ENCODE measurements at places on chromosomes 3 and 15.

DNA sequence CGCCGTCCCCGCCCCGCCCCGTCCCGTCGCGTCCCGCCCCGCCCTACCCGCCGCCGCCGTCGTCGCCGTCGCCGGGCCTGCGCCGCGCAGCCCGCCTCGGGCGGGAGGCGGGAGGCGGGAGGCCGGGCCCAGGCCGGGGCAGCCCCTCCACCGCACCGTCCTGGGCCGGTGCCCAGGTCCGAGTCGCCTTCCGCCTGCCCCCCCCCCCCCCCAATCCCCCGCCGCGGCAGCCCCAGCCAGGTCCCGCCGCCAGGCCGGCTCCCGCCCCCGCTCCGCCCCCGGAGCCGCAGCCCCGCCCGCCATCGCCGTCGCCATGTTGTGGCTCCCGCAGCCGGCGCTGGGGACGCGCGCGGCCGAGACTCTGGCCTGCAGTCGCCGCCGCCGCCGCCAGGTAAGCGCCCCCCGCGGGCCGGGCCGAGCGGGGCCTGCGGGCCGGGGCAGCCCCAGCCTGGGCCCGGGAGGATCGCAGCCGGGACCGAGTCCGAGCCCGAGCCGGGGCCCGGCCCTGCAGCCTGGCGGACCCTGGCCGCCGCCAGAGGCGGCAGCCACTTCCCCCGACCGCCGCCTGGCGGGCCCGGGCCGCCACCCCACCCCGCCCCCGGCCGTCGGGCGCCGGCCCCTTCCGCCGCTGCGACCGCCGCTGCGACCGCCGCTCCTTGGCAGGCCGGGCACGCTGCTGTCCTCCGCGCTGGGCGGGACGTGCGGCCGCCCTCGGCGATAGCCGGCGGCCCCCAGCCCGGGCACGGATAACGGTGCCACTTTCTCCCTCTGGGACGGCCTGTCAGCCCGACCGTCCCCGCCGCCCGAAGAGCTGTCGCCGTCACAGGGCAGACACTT is at the start of gene ZNF592:
Gene ZNF592, plus strand, starts transcription at position 319 of the 837 bp plus-strand sequence. CDS start 34,084 bp downstream, outside the sequence.
- DNase-seq, result no peak

DNA sequence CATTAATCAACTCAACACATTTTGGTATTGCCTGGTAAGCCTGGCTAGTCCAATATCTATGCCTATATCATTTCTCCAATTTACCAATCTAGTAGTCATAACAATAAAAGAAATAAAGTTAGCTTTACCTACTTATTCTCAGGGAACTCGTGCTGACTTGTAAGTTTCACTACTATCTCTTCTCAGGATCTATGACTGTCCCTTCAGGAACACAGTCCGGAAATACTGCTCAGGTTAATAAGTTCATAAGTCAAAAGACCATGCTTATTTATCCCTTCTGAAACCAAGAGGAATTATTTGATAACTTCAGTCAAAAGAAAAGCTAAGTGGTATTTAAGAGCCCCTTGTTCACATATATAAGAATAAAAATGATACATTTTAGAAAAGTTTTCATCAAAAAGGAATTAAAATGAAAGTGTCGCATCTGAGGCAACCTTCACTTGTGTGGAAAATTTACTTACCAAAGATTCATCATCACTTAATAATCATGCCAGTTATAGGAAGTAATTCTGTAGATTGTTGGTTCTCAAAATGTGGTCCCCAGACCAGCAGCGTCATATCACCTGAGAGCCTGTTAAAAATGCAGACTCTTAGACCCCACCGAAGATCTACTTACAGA is 15.5 kb upstream of the THRB start:
- no peak for DNase-seq

DNA sequence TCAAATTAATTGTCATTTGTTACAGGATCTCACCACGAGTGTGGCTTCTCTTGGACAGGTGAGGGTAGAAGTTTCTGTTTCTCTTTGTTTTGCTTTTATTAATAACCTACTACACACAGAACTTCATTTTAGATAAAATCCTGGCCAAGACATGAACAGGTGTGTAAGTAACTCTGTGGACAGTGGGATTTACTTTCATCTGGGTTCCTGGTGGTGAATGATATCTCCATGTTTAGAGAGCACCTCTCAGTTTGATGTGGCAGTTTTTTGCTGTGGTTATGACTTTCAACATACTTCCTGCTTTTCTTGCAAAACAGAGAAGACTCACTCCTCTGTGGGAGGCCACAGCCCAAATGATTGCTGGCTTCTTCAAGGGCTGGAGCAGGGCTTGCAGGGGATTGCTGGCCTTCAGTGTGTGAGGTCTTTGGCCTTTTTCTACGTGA is 71.1 kb upstream of the XCR1 start:
- DNase-seq, result no peak

- no peak for DNase-seq
Measured at GRCh38 chr15:66772604-66773128, 70.6 kb downstream of the SMAD6 start.

DNA sequence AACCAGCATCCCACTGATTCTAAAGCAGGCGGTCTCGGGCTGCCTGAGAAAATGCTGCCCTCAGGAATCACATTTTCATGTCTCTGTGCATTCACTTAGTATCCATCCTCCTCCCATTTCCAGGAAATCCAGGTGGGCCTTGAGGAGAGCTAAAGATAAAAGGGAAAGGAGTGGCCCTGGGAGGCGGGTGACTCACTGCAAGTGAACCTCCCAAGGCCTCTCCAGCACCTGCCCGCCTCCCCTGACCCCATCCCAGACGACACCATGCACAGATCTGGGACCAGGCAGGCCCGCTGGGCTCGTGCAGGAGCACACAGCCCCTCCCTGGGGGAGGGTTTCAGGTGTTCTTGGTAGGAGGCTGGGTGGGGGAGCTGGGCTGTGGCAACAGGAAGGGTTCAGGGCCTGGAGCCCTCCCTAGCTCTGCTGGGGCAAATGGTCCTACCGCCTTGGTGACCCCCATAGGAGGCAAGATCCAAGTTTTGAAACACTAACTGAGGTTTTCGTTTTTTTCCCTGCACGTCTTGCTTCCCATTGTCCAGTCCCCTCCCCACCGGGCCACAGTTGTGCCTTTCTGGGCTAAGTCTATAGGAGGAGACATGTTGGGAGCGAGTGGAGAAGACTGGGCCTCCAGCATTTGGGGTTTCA is 22.2 kb downstream of the MELTF start:
- DNase-seq, result no peak

- no peak for DNase-seq
Measured at GRCh38 chr15:70442616-70443321, 320.6 kb downstream of the UACA start.

DNA sequence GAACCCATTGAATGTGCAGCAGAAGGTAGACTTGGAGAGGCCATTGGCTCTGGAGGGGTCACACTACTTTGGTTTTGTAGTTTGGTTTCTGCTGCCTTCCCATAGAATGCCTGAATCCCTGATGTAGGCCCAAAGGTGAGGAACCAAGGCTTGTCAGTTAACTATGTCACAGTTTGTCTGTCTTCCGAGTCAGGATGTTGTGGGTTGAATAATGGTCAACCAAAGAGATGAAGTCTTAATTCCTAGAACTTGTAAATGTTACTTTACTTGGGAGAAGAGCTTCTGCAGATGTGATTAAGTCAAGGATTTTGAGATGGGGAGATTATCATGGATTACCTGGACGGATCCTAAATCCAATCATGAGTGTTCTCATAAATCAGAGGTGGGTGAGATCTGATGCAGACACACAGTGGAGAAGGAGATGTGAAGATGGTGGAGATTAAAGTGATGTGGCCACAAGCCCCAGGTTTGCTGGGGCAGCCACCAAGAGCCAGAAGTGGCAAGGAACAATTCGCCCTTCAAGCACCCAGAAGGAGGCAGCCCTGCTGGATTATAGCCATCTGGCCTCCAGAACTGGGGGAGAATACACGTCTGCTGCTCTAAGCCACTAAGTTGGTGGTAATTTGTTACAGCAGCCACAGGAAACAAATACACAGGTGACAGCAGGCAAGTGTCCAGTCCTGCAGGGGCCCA is 2.3 kb upstream of the CCR8 start:
- no peak for DNase-seq

- no peak for DNase-seq
Measured at GRCh38 chr15:100107151-100107550, 234.6 kb downstream of the ADAMTS17 start.

DNA sequence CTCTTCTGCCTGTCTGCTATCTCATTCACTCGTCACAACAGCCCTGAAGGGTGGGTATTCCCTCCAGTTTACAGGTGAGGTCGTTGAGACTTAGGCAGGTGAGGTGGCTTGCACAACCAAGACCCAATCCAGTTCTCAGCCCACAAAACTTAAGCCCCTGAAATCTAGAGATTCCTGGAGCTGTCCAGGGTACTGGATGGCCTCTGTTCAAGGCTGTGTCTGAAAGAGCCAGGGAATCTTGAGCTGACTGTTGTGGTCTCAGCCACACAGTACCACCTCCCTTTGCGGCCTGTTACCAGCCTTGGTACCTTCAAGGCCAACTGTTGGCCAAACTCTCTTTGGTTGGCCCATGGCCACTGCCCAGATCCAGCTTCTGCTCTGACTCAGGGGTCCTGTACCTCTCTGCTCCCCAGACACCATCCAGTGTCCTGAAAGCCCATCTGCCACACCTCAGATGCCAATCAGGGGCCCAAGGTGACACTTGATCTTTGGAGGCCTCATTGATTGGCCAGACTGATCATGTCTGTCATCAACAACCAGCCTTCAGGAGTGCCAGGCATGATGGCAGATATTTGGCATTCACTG is 10.9 kb upstream of the FAM107A start:
- DNase-seq, result no peak

- DNase-seq, result no peak
Measured at GRCh38 chr3:123859177-123859576, 25.0 kb downstream of the MYLK start.

DNA sequence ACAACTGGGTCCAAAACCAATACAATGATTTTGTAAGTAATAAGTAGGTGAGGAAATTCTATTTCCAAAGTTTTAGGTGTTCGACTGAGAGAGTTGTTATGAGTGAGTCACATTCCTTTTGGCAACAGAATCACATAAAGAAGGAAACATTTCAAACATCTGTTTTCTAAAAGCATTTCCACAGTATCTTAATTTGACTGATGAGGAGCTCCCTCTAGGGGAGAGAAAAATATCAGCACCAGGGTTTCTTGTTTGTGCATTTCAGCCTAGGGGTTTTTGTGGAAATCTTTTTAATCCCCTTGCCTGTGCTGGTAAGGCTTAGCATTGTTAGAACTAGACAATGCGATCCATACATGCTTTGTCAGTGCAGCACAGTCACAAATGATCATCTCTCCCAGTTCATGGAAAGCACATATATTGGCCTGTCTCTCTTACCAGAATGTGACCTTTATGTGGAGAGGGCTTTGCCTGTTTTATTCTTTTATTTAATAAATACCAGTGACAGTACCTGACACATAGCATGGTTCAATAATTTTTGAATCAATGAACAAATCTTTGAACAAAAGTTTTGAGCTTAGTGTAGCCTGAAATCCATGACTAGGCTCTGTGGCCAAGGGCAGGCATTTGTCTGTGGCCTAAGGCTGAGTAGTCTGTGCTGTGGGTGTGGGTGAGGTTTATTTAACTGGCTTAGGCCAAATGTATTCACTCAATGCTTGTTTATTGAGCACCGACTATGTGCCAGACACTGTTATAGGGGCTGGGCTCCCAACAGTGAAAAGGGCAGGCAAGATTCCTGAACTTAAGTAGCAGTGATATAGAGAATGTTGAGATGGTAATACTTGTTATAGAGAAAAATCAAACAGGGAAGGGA is 21.1 kb upstream of the IQCF6 start:
- DNase-seq, result peak; percentile 63

DNA sequence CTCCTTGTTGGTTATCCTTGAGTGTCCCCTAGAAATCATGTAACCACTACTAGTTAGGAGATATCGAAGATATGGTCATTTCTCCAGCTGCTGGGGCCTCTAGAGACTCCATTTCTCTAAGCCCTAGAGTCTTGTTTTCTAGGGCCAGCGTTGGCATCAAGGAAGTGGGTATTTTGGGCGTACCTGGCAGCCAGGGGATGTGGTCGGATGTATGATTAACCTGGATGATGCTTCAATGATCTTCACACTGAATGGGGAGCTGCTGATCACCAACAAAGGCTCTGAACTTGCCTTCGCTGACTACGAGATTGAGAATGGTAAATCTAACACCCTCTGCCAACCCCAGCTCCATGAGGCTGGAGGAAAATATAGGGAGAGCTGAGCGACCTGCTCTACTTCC is 325.5 kb downstream of the RYR3 start:
- DNase-seq, result no peak

DNA sequence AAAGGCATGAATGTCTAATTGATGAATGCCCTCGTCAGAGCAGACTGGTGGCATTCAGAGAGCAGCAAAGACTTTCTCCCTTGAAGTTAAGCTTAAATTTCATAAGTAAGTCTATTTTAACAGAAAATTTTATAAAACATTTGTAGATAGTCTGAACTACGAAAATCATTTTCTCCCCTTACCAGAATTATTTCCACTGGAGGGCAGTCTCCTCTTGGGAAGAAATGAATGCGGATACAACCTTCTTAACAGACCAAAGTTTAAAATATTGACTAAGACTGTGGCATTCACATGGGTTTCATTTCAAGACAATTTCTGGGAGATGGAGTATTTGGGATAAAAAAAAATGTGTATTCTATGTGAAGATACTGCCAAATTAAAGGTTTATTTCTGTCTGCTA is 669.0 kb downstream of the FHIT start:
- no peak for DNase-seq

DNA sequence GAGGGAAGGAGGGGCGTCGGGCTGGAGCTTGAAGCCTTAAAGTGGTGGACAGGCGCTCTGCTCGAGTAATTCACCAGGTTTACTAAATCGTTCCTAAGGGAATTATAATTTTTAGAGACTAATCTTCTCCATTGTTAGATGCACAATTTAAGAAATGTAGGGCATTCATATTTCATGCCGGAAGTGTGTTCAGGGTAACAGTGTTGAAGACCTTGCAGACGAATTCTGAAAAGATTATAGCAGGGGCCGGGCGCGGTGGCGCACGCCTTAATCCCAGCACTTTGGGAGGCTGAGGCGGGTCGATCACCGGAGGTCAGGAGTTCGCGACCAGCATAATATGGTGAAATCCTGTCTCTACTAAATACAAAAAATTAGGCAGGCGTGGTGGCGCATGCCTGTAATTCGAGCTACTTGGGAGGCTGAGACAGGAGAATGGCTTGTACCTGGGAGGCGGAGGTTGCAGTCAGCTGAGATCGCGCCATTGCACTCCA is 365 bp upstream of the GTF2A2 start:
- no peak for DNase-seq

DNA sequence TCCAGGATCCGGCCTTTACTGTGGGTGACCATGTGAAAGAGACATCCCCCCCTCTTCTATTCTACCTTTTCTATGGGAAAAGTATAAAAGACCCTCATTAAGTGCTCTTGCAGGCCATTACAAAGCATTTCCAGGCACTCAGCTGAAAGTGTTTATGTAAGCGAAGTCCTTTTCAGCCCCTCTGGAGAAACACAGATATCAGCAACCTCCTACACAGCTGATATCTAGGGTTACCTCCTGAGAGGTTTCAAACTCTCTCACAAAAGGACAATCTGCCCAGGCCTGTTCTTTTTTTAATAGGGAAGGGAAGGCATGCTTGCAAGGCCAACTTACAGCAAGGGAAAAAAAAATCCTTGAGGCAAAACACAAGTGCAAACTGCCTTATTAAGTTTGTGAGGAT is 12.6 kb downstream of the ETV5 start:
- DNase-seq, result no peak
